ENCODE measurements at places on chromosomes 12 and 14.
A peak's percentile ranks its signal among the peaks of the same experiment; 100 is the strongest.

DNA sequence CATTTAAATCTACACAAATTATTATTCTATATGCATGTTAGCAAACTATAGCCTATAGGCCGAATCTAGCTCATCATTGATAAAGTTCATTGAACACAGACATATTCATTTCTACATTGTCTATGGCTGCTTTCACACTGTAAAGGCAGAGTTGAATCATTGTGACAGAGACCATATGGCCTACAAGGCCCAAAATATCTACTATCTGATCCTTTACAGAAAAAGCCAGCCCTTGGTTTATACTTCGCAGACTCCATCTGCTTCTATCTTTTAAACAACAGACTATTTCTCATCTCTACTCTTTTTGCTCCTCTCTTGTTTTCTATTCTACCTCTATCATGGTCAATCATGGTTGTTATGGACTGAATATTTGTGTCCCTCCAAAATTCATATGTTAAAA lies 190.7 kb downstream of the EXOC5 start:
- DNase-seq, result no peak

DNA sequence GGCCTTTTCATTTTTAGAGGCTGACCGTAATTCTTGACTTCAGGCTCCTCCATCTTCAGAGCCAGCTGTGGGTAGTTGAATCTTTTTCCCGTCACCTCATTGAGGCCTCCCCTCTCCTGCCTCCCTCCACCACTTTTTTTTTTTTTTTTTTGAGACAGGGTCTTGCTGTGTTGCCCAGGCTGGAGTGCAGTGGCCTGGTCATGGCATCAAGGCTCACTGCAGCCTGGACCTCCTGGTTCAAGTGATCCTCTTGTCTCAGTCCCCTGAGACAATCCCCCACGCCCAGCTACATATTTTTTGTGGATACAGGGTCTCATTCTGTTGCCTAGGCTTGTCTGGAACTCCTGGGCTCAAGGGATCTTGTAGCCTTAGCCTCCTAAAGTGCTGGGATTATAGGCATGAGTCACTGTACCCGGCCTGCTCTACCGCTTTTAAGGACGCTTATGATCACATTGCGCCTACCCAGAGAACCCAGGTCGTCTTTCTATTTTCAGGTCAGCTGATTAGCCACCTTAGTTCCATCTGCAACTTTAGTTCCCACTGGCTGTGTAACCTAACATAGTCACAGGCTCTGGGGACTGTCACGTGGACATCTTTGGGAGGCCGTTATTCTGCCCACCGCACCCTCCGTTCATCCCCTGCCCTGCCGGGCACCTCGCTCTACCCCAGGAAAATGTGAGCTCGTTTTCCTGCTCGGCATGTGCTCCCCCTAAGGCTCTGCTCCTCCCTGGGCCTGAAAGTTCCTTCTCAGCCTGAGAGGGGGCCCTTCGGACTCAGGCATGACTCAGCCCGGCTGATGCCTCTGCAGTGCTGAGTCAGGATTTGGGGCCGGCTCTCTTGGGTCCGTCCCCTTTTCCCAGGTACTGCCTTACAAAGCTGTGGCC lies 13.4 kb downstream of the TNFAIP2 start:
- DNase-seq, result no peak

DNA sequence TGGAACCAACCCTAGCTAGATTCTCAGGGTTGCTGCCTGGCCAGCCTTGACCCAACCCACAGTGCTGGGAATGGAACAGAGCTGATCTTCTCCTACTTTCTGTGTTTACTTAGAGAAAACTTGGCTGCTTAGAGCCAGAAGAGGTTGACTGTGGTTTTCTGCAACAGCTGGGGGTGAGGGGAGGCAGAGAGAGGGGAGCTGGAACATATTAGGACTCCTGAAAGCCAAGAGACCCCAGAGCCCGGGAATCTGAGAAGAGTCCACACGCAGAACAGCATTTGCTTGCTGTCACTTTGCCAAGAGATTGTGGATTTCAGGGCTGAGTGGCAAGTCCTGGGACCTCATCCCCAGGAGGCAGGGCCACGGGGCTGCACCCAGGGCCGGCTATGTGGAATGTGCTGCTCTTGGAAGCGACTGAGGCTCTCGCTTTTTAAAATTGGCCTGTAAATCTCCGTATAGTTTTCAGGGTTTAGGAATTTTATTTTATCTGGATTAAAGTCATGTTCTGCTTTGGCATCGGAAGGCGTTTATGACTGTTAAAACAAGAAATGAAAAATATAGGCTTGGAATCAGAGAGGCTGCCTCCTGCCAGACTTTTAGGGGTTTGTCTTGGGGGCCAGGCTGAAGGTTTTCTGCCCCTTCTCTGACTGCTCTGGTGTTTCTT lies 22.3 kb upstream of the MED13L start:
- DNase-seq, result peak; percentile 48

DNA sequence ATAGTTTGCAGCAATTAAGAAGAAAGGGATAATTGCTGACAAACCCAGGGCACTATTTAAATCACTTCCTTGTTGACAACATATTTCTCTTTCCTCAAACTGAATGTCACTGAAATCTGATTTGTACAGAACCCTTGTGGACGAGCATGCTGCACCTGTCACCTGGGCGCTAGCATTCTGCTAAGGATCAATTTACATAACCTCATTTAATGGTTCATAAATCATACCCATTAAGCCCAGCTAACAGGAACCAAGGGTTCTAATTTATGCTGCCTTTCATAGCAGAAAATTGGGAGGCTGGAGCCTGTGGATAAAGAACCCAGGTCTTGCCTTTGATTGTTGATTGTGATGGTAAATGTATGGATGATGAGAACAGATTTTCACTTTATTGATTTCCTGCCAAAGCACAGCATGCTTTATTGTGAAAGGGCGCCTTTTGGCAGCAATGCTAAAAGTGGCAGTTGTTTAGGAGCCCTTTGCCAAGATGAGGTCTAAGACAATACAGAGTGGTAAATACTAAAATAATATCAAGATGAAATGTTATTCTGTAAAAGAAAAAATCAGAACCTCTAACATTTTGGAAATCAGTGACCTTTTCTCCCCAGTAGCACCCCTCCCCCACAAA lies 95.4 kb downstream of the NKX2-1 start:
- no peak for DNase-seq

All from brain pericyte (primary cell).